ENCODE measurements at places on chromosomes 6 and 20.

DNA sequence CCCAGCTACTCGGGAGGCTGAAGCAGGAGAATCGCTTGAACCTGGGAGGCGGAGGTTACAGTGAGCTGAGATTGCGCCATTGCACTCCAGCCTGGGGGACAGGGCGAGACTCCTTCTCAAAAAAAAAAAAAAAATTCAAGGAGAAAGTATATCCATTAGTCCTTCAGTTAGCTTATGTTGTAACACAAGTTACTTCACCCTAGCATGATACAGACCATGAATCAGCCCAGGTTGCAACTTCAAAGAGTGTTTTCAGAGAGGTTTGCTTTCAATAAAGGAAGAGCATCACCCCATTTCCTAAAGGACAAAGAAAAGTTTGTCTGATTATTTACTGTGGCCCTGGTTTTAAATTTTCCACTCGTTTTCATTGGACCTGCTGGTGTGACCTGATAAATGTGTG lies 73.0 kb downstream of the SERAC1 start:
- peak; percentile 11 for DNase-seq

DNA sequence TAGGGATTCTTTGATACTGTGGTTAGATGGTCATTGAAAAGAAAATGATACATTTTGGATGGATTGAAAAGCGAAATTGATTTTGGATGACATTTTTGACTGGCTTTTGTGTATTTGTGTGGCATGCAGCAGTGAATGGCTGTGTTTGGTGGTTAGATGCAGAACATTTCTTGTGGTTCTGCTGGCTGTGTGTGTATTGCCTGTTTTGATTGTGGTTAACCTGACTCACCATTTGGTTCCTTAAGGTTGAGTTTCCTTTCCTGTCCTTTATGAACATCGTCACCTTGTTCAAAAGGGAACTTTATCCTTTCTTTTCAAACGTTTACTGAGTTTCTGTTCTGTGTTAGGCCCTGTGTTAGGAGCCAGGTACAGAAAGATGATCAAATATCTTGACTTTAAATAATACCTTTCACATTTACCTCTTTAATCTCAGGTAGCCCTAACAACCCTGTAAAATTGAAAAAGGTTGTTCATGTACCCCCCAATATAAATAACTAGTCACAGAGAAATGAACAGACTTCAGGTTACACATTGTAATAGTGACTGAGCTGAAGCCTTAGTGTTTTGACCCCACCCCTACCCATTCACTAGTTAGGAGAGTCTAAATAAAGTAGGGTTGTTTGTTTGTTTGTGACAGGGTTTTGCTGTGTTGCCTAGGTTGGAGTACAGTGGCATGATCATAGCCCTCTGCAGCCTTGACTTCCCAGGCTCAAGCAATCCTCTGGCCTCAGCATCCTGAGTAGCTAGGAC lies 23.8 kb downstream of the ANKS1A start:
- peak; percentile 85 for DNase-seq

- peak; percentile 85 for DNase-seq
Observed at GRCh38 chr6:85403331-85404015, 46.4 kb upstream of the NT5E start.

GRCh38 chr6:55499591-55499990 lies 79.4 kb downstream of the HMGCLL1 start:
- peak; percentile 29 for DNase-seq

DNA sequence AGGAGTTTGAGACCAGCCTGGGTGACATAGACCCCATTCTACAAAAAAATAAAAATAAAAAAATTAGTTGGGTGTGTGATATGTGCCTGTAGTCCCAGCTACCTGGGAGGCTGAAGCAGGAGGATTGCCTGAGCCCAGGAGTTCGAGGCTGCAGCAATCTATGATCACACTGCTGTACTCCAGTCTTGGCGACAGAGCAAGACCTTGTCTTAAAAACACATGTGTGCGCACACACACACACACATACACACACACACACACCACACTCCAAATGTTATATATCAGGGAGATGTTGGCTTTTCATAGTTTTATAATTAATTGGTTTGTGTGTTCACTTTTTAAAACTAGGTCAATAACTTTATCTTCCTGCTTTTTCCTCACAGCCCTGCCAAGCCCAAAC lies 110.5 kb downstream of the RTN4IP1 start:
- DNase-seq: peak; percentile 47

Measured in fibroblast of mammary gland (primary cell).